ENCODE measurements at places on chromosomes 12 and 14. TPM values are rescaled to one million over a fixed set of nuclear protein-coding genes. Genes with fewer than 3 reads are reported as not detected.

DNA sequence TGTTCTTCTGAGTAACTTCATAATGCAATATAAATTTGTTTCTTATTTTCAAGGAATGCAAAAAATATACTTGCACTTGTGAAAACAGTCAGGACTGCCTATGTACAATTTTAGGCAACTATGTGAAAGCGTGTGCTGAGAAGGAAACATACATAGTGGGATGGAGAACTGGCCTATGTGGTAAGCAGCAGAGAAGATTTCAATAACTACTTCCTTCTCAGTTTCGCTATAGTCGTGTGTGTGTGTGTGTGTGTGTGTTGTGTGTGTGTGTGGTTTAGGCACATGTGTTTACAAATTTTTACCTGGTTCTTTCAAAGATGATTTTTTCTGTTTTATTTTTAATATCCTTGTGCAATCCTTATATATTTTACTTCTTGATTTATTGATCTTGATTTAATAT is 211.8 kb downstream of the LRRK2 start:
- DNase-seq, result no peak

- no peak for DNase-seq
Observed at GRCh38 chr12:6936636-6937480, 6.8 kb upstream of the RNU7-1 start.

DNA sequence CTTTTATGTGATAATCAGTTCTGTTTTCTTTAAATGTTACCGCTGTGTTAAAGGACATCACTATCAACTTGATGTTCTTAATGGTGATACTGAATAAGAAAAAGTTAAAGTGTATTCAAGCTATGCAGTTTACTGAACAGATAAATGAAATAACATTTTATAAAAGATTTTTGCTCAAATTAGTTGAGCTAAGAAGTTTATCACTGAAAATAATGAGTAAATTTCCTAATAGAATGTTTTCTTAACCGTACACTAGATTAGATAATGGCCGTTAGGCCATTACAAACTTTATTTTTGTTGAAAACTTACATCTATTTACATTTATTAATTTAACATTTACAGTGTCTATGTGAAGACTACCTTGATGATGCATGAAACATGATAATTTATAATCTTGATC is 25.0 kb downstream of the ATF7IP start:
- DNase-seq, result no peak

The LRRC10 gene
- polyA plus RNA-seq, result 0.05 TPM

DNA sequence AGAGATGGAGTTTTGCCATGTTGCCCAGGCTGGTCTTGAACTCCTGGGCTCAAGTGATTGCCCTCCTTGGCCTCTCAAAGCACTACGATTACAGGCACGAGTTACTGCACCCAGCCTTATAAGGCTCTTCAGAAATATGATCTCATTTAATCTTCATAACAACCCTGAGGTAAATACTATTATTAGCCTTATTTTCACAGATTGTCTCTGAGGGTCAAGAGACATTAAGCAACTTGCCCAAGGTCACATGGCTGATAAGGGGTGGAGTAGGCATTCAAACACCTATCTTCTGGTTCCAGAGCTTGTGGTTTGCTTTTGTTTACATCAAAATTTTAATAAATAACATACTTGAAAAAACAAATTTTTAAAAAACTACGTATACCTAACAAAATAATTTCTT is 5.1 kb downstream of the PRKAG1 start:
- DNase-seq, result no peak

DNA sequence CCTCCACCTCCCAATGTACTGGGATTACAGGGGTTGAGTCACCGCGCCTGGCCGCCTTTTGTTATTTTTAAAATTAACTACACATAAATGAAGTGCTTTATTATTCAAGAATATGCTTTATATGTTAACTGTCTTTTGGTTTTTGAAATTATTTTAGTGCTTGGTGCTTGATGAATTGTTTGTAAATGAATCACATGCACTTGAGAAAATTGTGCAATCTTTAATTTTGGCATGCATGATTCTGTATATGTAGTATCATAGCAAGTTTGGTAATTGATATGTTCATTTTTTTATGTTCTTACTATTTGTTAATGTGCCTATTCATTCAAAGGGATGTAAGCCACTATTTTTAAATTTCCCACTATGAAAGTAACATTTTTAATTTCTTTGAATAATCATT is 440.9 kb downstream of the NAV3 start:
- DNase-seq, result no peak

DNA sequence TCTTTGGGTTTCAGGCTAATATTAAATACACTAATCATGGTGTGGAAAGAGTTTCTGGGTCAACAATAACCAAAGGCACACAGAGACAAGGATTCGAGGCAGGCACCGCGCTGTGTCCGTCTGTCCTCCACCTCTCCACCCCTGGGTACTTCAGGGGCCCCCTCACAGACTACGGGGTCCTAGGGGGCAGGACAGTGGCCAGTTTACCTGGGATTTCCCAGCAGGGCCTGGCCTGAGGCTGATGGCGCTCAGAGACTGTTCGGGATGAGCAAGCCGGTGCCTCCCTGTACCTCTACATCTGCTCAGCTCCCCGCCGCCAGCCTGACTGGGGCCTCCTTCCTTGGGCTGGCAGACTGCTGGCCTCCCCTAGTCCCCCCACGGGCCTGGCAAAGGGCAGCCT is 18.1 kb upstream of the EIF5 start:
- DNase-seq, result no peak

The AKAP3 gene
- polyA plus RNA-seq, result 0.13 TPM

- no peak for DNase-seq
Observed at GRCh38 chr14:35247777-35248475, 44.3 kb upstream of the PSMA6 start.

- DNase-seq, result no peak
Observed at GRCh38 chr12:104460041-104460719, 3.4 kb downstream of the CHST11 start.

- DNase-seq, result no peak
Observed at GRCh38 chr12:13454991-13455777, 258.7 kb downstream of the EMP1 start.

The LAG3 gene
- polyA plus RNA-seq, result 0.70 TPM

The FAM222A gene
- 9.8 TPM for polyA plus RNA-seq

The SGPP1 gene
- 8.4 TPM for polyA plus RNA-seq

All from forelimb muscle (tissue), 1 donor.